Activated CD4-positive, alpha-beta T cell treated with anti-CD3 and anti-CD28 coated beads, Interleukin-2, amount 50 U/mL, for 4 hours (primary cell): ENCODE measurements at places on chromosomes 3 and 15.
A peak's percentile ranks its signal among the peaks of the same experiment; 100 is the strongest.

- no peak for DNase-seq
Measured at GRCh38 chr15:48811325-48811958, 573 bp upstream of the CEP152 start.

DNA sequence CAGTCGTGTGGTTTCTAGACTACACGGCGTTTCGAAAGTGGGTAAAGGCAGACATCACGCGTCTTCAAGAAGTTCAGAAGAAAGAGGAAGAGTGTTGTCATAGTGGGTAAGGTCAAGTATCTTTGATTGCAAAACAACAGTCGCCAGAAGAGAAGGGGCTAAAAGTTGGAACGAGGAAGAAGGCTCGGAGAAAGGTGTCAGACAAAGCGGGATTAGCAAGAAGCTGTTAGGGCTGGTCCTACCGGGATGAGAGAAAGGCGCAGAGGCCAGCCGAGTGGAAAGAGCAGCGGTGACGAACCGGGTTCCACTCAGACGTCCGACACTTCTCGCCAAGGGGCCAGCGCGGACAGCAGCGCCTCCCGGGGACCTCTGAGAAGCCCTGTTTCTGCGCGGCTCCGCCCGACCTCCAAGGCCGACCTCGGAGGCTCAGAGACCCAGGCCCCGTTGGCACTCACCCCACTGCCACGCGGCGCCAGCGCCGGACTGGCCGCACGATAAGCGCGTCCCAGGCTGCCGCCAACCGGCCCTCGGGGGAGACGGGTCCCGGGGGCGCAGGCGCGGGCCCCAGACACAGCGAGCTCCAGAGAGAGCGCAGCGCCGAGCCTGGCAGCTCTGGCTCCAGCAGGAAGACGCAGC, 436 bp downstream of the ADPGK start:
- DNase-seq = no peak

DNA sequence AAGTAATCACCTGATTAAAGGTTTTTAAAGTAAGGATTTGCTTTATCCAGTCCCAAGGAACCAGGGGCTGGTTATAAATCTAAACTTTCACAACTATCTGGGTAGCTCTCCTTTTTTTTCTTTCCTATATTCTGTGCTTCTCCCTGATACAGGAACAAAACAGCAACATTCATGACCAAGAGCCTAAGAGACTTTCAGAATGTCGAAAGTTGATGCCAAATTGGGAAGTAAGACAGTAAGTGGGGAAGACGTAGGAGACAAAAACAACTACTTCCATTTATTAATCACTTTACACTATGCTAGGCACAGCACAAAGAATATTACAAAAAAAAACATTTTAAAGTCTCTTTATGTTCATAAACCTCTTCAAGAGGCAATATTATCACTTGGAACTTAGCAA, 211.6 kb downstream of the MAGI1 start:
- no peak for DNase-seq

GRCh38 chr3:144556392-144556791, 584.8 kb downstream of the DIPK2A start:
- no peak for DNase-seq

GRCh38 chr3:23254835-23255234, 51.7 kb downstream of the UBE2E2 start:
- DNase-seq = no peak

- DNase-seq = no peak
Measured at GRCh38 chr3:67294341-67294740, 296.2 kb downstream of the KBTBD8 start.

DNA sequence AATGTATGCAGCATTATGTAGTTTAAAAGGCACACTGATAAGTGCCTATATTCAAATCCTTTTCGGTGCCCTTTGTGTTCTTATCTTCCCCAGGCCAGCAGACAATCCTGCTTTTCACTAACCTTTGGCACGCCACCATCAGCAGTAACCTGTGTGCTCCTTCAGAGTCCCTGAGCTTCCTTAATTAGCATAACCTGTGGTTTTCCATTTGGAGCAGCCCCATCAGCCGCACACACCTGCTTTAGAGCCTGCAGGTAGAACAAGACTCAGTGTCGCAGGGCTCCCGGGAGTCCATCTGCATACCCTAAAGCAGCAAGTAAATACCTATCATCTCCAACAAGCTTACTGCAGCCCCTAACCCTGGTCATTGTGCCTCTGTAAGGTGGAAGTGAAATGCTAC, 755.1 kb downstream of the ROBO2 start:
- no peak for DNase-seq

DNA sequence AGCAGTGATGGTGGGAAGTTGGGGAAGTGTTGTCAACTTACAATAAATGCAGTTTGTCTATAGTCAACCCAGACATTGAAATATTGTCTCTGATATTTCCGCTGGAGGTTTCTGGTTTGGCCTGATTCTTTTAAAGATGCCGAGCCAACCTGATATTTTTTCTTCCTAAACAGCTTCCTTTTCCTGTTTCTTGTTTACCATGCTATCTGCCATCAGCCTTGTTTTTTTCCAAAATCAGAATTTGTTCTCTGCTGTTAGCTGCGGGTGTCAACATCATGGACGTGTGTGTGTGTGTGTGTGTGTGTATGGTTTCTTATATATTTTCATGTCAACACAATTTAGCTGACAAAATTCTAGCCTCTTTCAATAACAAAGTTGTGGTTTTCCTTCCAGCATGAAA, 41.2 kb upstream of the XCR1 start:
- DNase-seq = no peak

DNA sequence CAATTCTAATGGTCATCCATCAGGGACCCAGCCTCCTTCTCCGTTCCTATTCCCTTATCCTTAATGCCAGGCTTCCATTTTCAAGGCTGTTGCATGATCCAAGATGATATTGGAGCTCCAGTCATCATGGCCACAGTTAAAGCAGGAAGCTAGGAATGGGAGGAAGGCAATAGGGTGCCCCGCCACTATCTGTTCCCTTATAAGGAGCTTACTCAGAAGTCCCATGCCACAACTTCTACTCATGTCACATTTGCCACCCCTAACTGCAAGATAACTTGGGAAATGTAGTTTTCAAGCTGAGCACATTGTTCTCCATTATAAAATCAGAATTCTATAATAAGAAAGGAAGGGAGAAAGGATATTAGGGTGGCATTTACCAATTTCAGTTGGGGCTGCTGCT, 38.6 kb upstream of the SPSB4 start:
- no peak for DNase-seq

GRCh38 chr15:55652359-55652758, 64.2 kb upstream of the PYGO1 start:
- DNase-seq = no peak

GRCh38 chr3:44117239-44117638, 124.4 kb upstream of the TOPAZ1 start:
- no peak for DNase-seq

GRCh38 chr15:99550077-99550476, 15.7 kb upstream of the MEF2A start:
- DNase-seq = no peak

- no peak for DNase-seq
Measured at GRCh38 chr3:50205413-50206276, 574 bp downstream of the SLC38A3 start.

GRCh38 chr3:69082805-69083204, 1.9 kb upstream of the ARL6IP5 start:
- peak; percentile 58 for DNase-seq

- DNase-seq = no peak
Measured at GRCh38 chr15:57625703-57626448, 34.2 kb downstream of the MYZAP start.

- no peak for DNase-seq
Measured at GRCh38 chr3:134232151-134232550, 18.5 kb downstream of the RYK start.

GRCh38 chr15:65646486-65646885, 24.7 kb downstream of the SLC24A1 start:
- DNase-seq = no peak

GRCh38 chr3:14148041-14148985, 23.5 kb downstream of the TMEM43 start:
- no peak for DNase-seq

DNA sequence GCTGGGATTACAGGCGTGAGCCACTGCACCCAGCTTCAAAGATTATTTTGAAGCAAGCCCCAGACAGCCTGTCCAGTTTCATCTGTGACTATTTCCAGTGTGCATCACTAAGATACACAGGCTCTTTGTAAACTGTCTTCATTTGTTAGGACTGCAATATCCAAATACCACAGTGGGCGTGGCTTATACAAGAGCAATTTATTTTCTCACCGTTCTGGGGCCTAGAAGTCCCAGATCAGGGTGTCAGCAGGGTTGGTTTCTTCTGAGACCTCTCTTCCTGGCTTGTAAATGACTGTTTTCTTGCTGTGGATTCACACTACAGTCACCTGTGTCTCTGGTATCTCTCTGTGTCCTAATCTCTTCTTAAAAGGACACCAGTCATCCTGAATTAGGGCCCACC, 59.7 kb downstream of the RLBP1 start:
- DNase-seq = no peak

- DNase-seq = no peak
Measured at GRCh38 chr3:23385327-23385726, 182.2 kb downstream of the UBE2E2 start.

- no peak for DNase-seq
Measured at GRCh38 chr15:59453474-59454215, 15.7 kb downstream of the FAM81A start.

- no peak for DNase-seq
Measured at GRCh38 chr3:169345662-169346331, 317.7 kb downstream of the MECOM start.

- DNase-seq = no peak
Measured at GRCh38 chr3:179158336-179159039, 10.3 kb downstream of the PIK3CA start.

- no peak for DNase-seq
Measured at GRCh38 chr3:116863822-116864589, 154.4 kb downstream of the TUSC7 start.

- DNase-seq = no peak
Measured at GRCh38 chr15:57806003-57806402, 99.5 kb downstream of the POLR2M start.

- DNase-seq = no peak
Measured at GRCh38 chr3:48247401-48247811, 6.5 kb downstream of the ZNF589 start.

GRCh38 chr15:38300395-38300794, 47.8 kb downstream of the SPRED1 start:
- no peak for DNase-seq

DNA sequence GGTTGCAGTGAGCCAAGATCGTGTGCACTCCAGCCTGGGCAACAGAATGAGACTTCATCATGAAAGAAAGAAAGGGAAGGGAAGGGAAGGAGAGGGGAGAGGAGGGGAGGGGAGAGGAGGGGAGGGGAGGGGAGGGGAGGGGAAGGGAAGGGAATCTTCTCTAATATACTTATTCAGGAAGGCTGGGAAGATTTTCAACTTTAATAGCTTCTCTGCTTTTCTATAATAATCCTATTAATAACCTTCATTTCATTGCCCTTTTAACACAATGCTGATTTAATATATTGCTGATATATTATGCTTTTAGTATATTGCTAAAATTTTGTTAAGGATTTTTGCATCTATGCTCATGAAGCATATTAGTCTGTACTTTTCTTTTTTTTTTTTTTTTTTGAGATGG, 23.4 kb upstream of the RNF7 start:
- no peak for DNase-seq

DNA sequence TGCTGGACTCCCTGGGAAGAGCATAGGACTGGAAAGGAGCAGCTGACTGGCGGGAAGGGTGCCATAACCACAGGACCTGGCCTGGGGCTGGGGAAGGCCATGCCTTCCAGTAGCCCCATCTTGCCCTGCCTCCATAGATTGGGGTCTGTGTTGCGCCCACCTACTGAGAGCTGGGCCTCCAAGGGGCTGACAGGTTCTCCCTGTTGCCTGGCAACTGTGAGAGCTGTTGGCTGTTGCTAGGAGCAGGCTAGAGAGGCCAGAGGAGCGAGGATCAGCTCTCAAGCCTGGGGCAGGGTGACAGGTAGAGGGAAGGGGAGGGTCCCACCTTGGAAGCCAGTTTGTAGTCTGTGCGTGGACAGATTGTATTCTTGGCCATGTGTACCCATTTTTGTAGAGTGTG, 2.8 kb upstream of the GNAI2 start:
- no peak for DNase-seq

- DNase-seq = no peak
Measured at GRCh38 chr3:25723802-25724201, 59.1 kb upstream of the TOP2B start.

- DNase-seq = no peak
Measured at GRCh38 chr15:28886431-28887338, 911 bp downstream of the APBA2 start.

- peak; percentile 18 for DNase-seq
Measured at GRCh38 chr15:51077221-51078153, 17.2 kb downstream of the TNFAIP8L3 start.

DNA sequence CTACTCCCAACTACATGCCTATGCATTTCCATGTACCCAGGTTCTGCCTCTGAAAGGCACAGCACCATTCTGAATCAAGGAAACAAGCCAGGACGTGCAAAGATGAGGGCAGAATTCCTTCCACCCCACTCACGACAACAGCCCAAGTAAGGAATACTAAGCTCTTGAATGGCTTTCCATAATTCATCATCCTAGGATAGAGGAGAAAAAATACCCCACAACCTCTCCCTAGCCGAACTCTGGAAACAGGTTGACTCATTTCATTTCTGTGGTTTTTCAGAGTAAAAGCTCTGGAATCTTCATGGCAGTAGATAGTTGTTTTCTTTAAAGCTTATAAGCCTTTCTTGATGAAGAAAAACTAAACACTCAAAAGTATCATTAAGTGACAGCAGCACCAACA, 77.8 kb downstream of the PDZRN3 start:
- no peak for DNase-seq

DNA sequence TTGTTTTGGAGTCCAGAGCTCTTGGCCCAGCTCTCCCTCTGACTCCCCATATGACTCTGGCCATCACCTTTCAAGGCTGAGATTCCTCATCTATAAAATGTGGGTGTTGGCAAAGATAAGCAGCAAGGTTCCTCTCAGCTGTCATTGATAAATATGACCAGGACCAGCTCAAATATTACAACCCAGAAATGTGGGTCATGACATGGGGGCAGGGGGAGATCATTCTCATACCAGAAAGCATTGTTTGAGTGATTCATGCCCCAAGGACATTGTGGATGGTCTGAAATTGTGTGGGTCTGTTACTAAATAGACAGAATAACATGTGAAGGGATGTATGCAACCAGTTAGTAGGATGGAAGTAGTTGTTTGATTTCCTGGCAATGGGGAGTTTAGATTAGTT, 13.9 kb downstream of the UPK1B start:
- DNase-seq = no peak

GRCh38 chr3:122825460-122825859, 30.6 kb downstream of the SLC49A4 start:
- no peak for DNase-seq

- no peak for DNase-seq
Measured at GRCh38 chr3:129314386-129315222, 35.9 kb downstream of the HMCES start.

DNA sequence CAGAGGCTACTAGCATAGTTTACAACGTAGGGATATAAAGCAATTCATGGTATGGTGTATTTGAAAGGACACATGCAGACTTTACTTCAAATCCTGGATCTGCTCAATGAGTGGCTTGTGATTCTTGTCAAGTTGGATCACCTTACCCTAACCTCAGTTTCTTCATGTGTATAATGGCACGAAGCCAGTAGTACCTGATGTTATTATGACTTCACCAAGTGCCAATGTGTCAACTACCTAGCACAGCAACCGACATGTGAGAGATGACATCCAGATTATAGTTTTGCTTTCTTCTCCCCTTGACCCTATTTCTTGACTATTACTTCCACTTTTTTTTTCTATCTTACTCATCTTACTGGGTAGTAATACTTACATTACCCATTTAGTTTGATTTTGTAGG, 304.5 kb downstream of the RBMS3 start:
- DNase-seq = no peak
